ENCODE measurements at places on chromosomes 12 and 14.

DNA sequence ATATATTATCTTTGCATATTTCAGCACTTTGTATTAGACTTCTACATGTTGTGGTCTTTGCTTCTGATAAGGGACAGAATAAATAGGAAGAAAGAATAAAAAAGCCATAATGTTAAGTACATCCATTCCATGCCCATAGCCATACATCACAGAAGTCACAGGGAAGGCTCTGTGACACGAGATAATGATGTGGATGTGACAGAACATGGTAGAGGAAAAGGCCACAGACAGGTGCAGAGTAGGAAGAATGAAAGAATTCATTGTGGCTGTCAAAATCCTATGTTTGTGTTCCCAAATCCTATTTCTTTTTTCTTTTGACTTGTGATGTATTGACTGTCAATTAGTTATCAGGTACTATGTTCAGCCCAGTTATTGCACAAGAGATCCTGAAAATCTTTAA lies 38.4 kb downstream of the BICD1 start:
- no peak for DNase-seq

GRCh38 chr14:63454436-63454835 lies 88.7 kb downstream of the PPP2R5E start:
- DNase-seq = no peak

DNA sequence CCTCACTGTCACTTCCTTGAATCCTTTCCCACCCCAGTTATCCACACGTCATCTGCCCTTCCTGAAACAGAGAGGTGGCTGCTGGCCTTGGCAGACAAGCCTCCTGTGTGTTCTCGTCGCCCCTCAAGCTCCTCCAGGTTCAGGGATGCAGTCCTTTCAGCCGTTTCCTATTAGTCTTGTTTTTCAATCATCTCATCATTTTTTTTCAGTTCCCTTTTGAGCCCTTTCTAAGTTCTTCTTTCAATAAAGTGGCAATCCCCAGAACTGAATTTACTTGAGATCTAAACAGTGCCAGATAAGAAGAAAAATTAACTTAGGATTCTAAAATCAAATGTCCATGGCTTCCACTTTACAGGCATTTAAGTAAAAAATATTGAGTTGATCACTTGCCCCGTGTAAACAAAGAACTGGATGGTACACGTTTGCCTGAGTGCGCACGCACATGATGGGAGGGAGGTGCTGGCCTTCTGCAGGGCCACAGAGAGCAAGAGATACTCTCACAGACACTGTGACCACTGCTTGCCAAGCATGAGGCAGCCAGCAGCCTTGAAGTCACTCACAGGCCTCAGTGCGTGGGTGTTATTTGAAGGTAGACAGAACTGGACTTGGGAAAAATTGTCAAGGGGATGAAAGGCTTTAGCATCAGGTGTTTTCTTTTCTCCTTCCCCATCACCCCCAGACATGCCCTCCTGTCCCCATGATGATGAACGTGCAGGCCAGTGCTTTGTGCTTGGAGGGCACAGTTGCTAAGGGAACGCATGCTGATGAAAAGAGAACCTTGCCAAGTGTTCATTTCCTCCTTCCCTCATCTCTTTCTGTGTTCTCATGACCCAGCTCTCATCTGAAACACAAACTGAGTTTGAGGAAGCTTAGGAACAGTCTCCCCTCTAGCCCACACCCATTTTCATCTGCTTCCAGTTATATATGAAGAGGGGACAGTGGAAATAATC lies 408.3 kb downstream of the EGLN3 start:
- DNase-seq = no peak

- DNase-seq = peak; percentile 71
Observed at GRCh38 chr14:76644855-76645518, 116.3 kb upstream of the VASH1 start.

DNA sequence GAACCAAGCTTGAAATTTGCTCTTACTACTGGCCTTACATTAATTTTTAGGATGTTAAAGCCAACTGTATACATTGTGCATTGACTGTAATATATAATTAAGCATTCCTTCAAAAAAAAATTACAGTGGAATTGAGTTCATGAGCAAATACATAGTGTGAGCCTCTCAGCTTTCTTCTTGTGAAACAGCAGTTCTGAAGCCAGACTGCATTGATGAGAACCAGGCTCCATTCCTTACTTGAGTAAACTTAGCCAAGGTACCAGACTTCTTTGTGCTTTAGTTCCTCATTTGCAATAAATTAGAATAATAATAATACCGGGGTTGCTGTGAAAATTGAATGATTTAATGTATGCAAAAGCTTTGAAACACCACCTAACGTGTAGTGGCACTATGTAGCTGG lies 169.5 kb downstream of the ANO4 start:
- no peak for DNase-seq

DNA sequence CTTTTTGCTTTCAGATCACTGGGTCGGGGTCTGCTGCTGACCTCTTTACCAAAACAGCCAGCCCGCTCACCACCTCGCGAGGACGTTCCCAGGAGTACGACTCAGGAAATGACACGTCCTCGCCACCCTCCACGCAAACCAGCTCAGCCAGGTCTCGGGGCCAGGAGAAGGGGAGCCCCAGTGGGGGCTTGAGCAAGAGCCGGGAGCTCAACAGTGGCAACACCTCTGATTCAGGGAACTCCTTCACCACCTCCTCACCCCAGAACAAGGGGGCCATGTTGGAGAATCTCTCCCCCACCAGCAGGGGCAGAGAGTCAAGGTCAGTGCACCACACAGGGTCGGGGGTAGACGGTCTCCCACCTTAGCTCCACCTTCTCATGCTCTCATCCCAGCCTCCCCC lies 33.4 kb upstream of the HSPB8 start:
- DNase-seq = peak; percentile 52

DNA sequence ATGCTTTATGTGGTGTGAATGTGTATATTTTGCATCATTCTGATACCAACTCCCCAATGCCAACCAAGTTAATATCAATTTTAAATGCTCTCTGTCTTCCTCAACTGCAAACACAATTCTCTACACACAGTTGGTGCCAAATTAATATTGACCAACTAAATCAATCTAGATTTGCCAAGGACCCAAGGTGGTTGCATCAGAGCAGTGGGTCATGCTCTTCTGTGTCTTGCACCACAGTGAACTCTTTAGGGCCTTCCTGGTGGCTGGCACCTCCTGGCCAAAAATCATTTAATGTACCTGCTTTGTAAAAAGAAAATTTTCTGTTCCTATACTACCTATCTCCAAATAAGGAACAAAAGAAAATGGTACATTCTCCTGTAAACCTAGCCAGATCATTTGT lies 14.1 kb downstream of the COQ10A start:
- DNase-seq = no peak

DNA sequence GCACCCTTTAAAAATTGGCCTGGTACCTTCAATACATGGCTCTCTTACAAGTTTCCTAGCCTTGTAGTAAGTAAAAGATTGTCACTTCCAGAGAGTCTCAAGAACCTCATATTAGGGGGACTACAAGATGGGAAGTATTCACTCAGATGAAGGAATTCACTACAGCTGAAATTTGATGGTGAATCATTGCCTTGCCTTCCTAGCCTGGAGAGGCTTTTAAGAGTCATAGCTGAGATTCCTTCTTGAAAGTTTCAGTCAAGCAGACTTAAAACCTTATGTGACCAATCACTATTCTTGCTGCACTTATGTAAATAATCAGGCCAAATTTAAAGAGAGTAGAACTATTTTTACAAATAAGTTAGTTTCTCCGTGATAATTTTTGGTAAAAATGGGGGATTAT lies 451.6 kb downstream of the TRHDE start:
- no peak for DNase-seq

DNA sequence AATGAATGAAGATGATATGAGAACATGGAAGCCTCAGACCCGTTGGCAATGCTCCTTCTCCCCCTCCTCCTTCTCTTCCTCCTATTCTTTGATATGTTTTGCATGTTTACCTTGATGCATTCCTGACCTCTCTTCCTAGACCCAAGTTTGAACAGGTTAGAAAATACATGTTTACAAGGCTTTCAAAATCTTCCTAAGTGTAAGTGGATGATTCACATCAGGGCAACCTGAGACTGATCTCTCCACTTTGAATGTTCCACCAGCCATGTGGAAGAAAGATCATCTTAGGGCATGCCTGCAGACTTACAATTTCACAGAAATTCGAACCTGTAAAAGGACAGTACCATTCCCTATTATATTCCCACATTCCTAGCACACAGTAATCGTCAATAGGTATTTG lies 18.0 kb upstream of the LDHB start:
- no peak for DNase-seq

- DNase-seq = no peak
Observed at GRCh38 chr14:74684434-74684833, 28.4 kb downstream of the AREL1 start.

GRCh38 chr14:44653641-44654040 lies 146.6 kb upstream of the FSCB start:
- no peak for DNase-seq

DNA sequence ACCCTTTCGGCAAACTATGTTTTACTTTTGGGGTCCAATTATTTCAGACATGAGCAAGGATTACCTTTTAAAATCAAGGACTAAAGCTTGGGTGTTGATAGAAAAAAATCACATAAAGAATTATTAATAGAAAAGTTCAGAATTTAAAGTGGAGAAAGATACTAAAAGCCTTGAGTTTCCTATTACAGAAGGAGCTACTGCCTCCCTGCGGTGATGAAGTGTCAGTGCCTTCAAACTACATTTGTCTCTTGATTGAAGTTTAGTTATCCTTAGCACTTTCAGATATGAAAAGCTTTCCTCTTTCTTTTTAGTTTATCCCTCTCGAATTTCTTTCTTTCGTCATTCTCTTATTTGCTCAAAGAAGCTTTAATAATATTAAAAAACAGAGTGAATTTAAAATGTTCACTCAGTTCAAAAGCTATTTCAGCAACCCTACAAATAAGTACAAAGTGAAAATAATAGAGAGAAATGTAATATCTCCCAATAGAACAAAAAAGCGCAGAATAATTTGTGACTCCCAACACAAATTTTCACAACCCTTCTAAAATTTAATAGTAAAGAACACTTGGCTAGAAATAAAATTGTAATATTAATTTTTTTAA lies 87.6 kb downstream of the SEC23A start:
- DNase-seq = no peak

GRCh38 chr12:88665071-88665470 lies 84.8 kb upstream of the KITLG start:
- no peak for DNase-seq
